Tibial nerve (tissue), 4 donors: ENCODE measurements at places on chromosomes 12 and 14.

DNA sequence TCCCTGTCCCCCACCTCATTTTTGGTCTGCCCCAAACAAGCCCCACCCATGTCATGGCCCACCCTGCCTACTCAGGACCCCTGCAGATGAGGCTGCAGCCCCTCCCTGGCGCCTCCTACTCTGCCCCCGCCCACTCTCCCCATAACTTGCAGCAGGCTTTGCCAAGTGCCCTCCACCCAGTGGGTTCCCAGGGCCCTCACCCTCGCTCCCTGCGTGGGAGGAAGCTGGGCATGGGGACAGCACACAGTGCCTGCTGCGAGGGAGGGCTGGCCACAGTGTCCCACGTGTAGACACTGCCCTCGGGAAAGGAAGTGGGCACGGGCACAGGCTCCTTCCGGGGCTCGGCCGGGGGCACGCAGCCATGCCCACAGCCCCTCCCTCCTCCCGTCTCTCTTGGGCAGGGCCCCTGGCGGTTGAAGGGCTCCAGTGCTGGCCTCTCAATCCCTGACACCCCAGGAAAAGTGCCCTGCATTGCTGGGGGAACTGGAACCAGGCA lies 9.4 kb downstream of the AKT1 start:
- H3K36me3 ChIP-seq = no peaks in the 10 kb centered on the region
- peak overlapping the region; percentile 84 for H3K27ac ChIP-seq
- H3K4me3 ChIP-seq = no peak overlapping the region
- H3K4me1 ChIP-seq = peaks cover 42% of the 10 kb centered on the region
- H3K27me3 ChIP-seq = no peaks in the 10 kb centered on the region
- no peak for DNase-seq

DNA sequence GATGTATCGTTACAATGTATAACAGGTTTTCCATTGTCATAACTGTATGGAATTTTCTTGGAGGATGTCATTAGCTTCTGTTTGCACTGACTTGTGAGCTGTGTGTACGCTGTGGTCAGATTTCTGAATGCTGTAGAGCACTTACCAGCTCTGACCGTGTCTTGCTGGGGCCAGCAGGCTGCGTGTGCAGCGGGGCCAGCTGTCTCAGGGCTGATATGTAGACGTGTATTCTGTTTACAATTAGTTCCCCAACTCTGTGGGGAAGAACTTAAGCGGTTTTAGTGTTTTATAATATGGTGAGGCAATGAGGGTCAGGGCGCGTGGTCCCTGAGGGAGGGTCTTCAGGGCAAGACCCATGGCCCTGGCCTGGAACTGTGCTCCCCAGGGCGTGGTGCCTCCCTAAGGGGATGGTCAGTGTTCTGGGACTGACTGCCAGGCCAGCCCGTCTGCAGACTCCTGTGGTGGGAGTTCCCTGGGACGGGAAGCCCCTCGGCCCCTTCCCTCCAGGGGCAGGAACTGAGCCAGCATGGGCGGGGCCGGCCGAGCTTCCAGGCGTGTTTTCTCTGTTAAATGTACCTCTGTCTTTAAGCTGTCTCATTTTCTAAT lies 18.7 kb downstream of the XRCC3 start:
- peaks cover 4% of the 10 kb centered on the region for H3K36me3 ChIP-seq
- no peak overlapping the region for H3K27ac ChIP-seq
- H3K4me3 ChIP-seq = no peak overlapping the region
- peaks cover 22% of the 10 kb centered on the region for H3K4me1 ChIP-seq
- no peak for DNase-seq

- H3K27me3 ChIP-seq = no peaks in the 10 kb centered on the region
- H3K36me3 ChIP-seq = peaks cover 3% of the 10 kb centered on the region
- H3K4me1 ChIP-seq = no peaks in the 10 kb centered on the region
- DNase-seq = no peak
- H3K27ac ChIP-seq = no peak overlapping the region
Measured at GRCh38 chr12:131920157-131920508, 8.9 kb upstream of the PUS1 start.

- H3K27me3 ChIP-seq = no peaks in the 10 kb centered on the region
- H3K27ac ChIP-seq = peak overlapping the region; percentile 59
- H3K4me1 ChIP-seq = peaks cover 23% of the 10 kb centered on the region
Measured at GRCh38 chr12:106759526-106760183, 14.8 kb upstream of the RIC8B start.

- no peaks in the 10 kb centered on the region for H3K36me3 ChIP-seq
- no peak overlapping the region for H3K27ac ChIP-seq
- H3K4me3 ChIP-seq = no peak overlapping the region
- no peak for DNase-seq
Measured at GRCh38 chr14:20559461-20559904, 1.4 kb downstream of the RNASE9 start.

DNA sequence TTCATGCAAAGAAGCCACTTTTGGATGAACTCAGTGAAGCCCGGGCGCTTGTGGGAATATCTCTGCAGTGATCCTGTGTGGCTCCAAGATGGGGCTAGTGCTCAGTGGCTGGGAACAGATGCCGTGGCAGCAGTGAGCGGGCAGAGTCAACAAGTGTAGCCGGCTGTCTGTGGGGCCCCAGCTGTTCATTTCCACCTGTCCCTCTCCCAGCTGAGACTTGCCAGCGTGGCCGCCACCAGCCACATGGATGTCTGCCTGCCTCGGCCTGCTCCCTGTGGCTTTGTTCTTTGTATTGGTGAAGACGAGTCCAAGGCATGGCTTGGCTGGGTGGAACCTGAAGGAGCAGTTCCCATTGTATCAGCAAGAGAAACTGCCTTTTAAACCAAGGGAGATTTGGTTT lies 77.3 kb downstream of the NOS1 start:
- DNase-seq = no peak
- no peak overlapping the region for H3K4me3 ChIP-seq
- no peaks in the 10 kb centered on the region for H3K4me1 ChIP-seq
- no peaks in the 10 kb centered on the region for H3K36me3 ChIP-seq
- H3K27me3 ChIP-seq = no peaks in the 10 kb centered on the region

DNA sequence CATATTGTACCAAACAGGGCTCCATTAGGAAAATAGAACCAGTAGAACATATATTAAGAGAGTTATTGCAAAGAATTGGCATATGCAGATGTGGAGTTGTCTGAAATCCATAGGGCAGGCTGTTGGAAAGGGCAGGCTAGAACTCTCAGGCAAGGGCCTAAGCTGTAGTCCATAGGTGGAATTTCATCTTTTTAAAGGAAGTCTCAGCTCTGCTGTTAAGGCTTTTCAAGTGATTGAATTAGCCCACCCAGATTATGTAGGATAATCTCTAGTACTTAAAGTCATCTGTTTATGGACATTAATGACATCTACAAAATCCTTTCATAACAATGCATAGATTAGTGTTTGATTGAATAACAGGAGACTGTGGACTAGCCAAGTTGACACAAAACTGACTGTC lies 59.4 kb downstream of the RAD51B start:
- DNase-seq = no peak
- H3K27ac ChIP-seq = no peak overlapping the region
- no peaks in the 10 kb centered on the region for H3K27me3 ChIP-seq
- H3K4me3 ChIP-seq = no peak overlapping the region
- H3K36me3 ChIP-seq = no peaks in the 10 kb centered on the region
- H3K4me1 ChIP-seq = no peaks in the 10 kb centered on the region

GRCh38 chr12:130744274-130744673 lies 28.2 kb upstream of the RIMBP2 start:
- H3K4me1 ChIP-seq = no peaks in the 10 kb centered on the region
- DNase-seq = no peak
- no peak overlapping the region for H3K4me3 ChIP-seq
- H3K27ac ChIP-seq = no peak overlapping the region
- H3K36me3 ChIP-seq = no peaks in the 10 kb centered on the region
- no peaks in the 10 kb centered on the region for H3K27me3 ChIP-seq

GRCh38 chr14:57549765-57550420 lies 56.2 kb upstream of the CCDC198 start:
- no peak overlapping the region for H3K27ac ChIP-seq
- H3K4me3 ChIP-seq = no peak overlapping the region
- no peaks in the 10 kb centered on the region for H3K4me1 ChIP-seq
- H3K36me3 ChIP-seq = no peaks in the 10 kb centered on the region

DNA sequence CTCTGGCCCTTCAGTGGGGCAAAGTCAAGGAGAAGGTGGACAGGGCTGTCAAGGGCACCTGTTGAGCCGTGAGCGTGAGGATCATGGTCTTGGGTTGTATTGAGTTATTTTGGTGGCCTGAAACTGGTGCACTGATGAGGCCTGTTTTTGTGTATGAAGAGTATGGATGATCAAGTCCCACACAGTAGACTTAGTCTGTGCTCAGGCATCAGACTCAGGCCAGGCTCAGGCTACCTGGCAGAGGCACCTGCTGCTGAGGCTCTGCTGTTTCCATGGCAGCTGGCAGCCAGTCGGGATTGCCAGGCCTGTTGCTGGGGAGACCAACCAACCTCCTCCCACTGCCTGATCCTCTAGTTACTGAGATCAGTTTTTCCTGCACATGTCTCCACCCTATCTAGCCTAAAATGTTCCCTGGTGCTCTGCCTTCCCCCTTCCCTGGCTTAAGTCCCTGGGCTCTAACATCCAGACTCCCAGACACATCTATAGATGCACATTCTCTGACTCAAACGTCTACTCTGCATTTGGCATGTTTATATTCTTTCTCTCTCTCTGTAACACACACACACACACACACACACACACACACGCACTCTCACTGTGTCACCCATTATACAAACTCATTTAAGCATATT lies 5.1 kb downstream of the JPH4 start:
- no peak for DNase-seq
- H3K4me3 ChIP-seq = no peak overlapping the region
- H3K27me3 ChIP-seq = no peaks in the 10 kb centered on the region
- no peak overlapping the region for H3K27ac ChIP-seq

GRCh38 chr14:93978735-93979134 lies 2.4 kb upstream of the ASB2 start:
- no peak overlapping the region for H3K4me3 ChIP-seq
- no peaks in the 10 kb centered on the region for H3K27me3 ChIP-seq
- H3K27ac ChIP-seq = no peak overlapping the region
- no peaks in the 10 kb centered on the region for H3K36me3 ChIP-seq

GRCh38 chr12:78406828-78407227 lies 457.7 kb upstream of the SYT1 start:
- no peak overlapping the region for H3K4me3 ChIP-seq
- no peak for DNase-seq
- H3K36me3 ChIP-seq = no peaks in the 10 kb centered on the region
- no peaks in the 10 kb centered on the region for H3K27me3 ChIP-seq
